Left renal pelvis (tissue), 4 donors: ENCODE measurements at places on chromosomes 16 and 17. TPM values are rescaled to one million over a fixed set of nuclear protein-coding genes. Genes with fewer than 3 reads are reported as not detected.

DNA sequence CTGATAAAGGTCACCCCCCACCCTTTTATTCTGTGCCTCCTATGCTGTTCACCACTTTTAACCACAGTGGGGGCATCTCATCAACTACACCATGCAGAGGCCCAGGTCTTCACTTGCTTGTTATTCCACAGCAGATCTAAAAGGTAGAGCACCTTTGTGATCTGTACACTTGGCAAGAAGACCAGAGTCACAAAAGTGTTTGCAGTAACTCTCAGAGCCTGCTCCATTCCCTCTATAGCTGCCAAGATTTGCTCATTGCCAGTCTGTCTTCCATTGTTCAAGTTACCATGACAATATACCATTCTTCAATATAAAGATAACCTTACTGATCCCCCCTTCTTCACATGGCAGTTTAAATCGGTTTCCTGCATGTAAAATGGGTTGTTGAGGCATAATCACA lies 180.0 kb downstream of the TOX3 start:
- DNase-seq, result no peak

DNA sequence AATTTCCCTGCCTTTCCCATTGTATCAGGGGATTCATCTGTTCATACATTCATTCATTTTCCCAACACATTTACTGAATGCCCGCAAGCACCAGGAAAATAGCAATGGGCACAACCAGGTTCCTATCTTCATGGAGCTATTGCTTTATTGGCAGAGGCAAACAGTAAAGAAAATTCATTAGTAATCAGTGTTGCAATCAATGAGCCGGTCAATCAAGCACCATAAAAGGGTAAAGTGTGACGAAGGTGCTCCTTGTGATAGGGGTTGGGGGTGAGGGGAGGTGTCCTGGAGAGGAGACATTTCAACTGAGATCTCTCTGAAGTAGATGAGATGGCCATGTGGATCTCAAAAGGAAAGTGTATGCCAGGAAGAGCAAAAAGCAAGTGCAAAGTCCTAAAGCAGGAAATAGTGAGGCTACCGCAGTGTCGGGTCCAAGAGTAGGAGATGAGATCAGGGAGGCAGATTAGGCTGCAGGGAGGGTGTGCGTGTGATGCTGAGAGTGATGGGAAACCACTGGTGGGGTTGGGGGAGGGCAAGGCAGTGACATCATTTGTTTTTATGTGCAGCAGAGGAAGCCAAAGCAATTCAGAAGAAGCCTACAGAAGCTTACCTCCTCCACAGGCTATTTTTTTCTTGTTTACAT lies 28.4 kb downstream of the CDH13 start:
- DNase-seq, result no peak

GRCh38 chr17:69461951-69462369 lies 47.5 kb downstream of the MAP2K6 start:
- no peak for DNase-seq

KRTAP2-3 gene
- polyA plus RNA-seq, result not detected

HS3ST2 gene
- polyA plus RNA-seq, result 0.27 TPM

MMP28 gene
- polyA plus RNA-seq, result 11.0 TPM

SRCIN1 gene
- polyA plus RNA-seq, result 3.0 TPM

NOMO2 gene
- polyA plus RNA-seq, result 97.9 TPM

TMEM114 gene
- 0.29 TPM for polyA plus RNA-seq
